ENCODE measurements at places on chromosomes 11 and 22. TPM values are rescaled to one million over a fixed set of nuclear protein-coding genes. Genes with fewer than 3 reads are reported as not detected.

MS4A8 gene
- total RNA-seq = not detected

KIRREL3 gene
- not detected for total RNA-seq

GRCh38 chr11:129117595-129118350 is 74.4 kb downstream of the ARHGAP32 start:
- H3K4me1 ChIP-seq = no peaks in the 10 kb centered on the region
- H3K27me3 ChIP-seq = no peaks in the 10 kb centered on the region
- no peaks in the 10 kb centered on the region for H3K36me3 ChIP-seq
- no peak overlapping the region for H3K27ac ChIP-seq
- H3K4me3 ChIP-seq = no peak overlapping the region
- DNase-seq = peak; percentile 67

- H3K27me3 ChIP-seq = no peaks in the 10 kb centered on the region
- no peak for DNase-seq
- H3K36me3 ChIP-seq = no peaks in the 10 kb centered on the region
- H3K4me3 ChIP-seq = no peak overlapping the region
- H3K27ac ChIP-seq = no peak overlapping the region
- no peaks in the 10 kb centered on the region for H3K4me1 ChIP-seq
Measured at GRCh38 chr11:11944444-11944843, 64.0 kb downstream of the DKK3 start.

GRCh38 chr22:48320048-48320682 is 1507.5 kb downstream of the BRD1 start:
- no peak for DNase-seq
- H3K4me3 ChIP-seq = no peak overlapping the region
- no peaks in the 10 kb centered on the region for H3K4me1 ChIP-seq
- H3K27ac ChIP-seq = no peak overlapping the region

Data from tibial nerve (tissue), 4 donors.